ENCODE measurements at places on chromosomes 4 and X.

GRCh38 chr4:174277433-174277832, 6.0 kb downstream of the FBXO8 start:
- no peak for DNase-seq

- no peak for DNase-seq
Measured at GRCh38 chr4:24912252-24913118, at the start of gene CCDC149. Gene CCDC149, minus strand, starts transcription at chr4:24913042. Its CDS starts 178 bp downstream, at chr4:24912864.

DNA sequence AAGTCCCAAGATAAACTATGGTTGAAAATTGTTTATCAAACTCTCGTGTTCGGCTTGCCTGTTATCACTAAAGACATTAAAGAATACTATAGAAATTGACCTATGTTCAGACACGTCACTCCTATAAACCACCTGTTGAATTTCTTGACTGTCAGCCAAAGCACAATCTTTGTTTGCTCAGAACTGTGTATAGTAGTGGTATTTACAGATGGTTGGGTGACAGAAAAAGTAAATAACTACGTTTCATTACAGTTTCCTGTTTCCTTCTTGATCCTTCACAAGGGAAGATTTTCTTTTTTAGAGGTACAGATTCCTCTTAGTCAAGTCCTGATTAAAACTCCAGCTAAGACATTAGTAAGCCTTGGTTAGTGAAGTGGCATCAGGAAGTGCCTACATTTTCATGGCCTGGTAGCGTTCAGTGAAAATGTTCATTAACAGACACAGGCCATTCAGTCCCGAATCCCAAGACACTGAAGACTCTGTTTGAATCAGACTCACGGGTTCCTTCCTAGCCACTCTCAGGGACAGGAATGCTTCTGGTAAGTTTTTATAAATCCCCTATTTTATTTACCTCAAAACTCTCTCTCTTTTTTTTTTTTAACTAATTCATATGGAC, at the start of gene SMIM31:
Gene SMIM31, plus strand, starts transcription at position 259 of the 616 bp plus-strand sequence. CDS start 16,313 bp downstream, outside the sequence.
- DNase-seq = no peak

DNA sequence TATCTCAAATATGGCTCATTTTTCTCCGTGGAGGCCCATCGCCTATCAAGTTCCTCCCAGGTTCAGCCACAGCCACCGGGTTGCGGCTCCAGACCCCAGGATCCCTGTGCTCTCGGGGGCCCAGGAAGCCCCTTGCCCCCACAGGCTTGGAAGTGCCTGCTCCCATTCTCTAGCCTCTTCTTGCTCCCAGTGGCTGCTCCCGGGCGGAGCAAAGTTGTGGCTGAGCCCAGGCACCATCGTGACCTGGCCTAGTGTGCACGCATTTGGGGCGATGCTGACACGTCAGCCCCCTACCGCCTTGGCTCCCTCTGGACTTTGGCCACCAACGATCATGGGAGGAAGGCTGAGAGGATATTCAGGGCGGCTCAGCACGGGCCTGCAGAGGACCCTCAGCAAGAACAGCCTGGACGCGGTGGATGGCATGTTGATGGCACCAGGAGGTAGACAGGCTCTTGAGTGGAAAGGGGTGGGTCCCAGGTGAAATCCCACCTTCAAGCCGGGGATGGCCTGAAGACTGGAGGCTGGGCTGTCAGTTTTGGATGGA, 419.4 kb upstream of the AGA start:
- DNase-seq = no peak

GRCh38 chr4:12884846-12885796, 599.0 kb downstream of the RAB28 start:
- no peak for DNase-seq

DNA sequence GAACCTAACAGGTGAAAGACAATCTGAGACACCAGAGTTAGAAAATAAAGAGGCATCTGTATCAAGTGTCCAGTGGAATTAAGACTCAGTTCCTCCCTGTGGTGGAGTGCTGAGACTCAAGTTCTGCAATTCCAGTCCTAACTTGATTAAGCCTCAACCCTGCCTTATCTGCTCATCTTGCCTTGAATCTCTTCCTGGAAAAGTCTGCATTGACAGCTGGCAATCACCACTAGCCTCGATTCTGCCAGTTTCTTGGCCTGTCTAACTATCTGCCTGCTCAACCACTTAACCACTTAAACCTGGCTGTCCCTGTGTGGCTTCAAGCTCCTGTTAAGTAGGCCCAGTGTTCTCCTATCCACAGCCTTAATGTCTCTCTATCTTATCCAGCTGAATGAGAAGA, 22.4 kb upstream of the NEIL3 start:
- DNase-seq = no peak

- no peak for DNase-seq
Measured at GRCh38 chr4:11635342-11635741, 206.6 kb upstream of the HS3ST1 start.

- DNase-seq = no peak
Measured at GRCh38 chrX:10370976-10371375, 214.2 kb downstream of the CLCN4 start.

- DNase-seq = no peak
Measured at GRCh38 chrX:31649201-31649600, 577.4 kb upstream of the FTHL17 start.

GRCh38 chr4:110088670-110089069, 109.7 kb downstream of the ELOVL6 start:
- no peak for DNase-seq

- no peak for DNase-seq
Measured at GRCh38 chr4:37628977-37629609, 57.1 kb downstream of the RELL1 start.

- no peak for DNase-seq
Measured at GRCh38 chr4:89023140-89023539, 33.8 kb downstream of the FAM13A start.

- no peak for DNase-seq
Measured at GRCh38 chr4:2284934-2285612, 23.2 kb upstream of the MXD4 start.

DNA sequence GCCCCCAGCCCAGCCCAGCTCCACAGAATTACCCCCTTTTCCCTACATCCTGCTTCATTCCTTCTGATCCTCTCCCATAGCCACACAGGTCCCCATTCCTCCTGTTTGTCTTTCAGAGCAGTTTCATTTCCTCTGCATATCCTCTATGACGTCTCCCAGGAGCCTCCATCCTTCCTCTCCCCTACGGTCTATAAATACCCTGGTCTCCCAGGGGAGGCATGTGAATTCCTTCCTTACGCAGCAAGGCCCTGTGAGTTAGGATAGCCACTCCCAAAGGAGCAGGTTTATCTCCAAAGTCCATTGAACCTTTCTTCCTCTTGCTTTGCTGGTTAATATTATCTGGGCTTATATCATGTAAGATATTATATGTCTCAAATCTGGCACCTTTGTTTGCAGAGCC, 8.4 kb upstream of the APLN start:
- DNase-seq = no peak

DNA sequence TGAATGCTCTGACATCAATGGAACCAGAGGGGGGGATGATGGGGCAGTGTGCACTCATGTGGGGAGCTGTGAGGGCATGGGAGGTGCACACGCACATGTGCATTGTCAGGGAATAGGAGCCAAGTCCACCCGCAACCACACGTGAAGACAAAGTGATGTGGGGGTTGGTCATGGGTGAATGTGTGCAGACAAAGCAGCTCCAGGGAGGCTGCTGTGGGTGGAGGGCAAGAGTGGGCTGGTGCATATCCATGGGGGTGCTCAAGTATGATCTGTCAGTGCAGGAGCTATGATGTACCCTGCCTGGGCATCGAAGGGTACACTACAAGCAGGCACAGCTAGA, 301.9 kb downstream of the TEX13C start:
- DNase-seq = no peak

- DNase-seq = peak; percentile 1
Measured at GRCh38 chrX:1248331-1249061, 20.1 kb upstream of the CSF2RA start.

- DNase-seq = no peak
Measured at GRCh38 chr4:112885897-112886296, 163.6 kb upstream of the ANK2 start.

- DNase-seq = no peak
Measured at GRCh38 chr4:89797117-89797516, 39.8 kb downstream of the SNCA start.

GRCh38 chr4:170011921-170012628, 14.1 kb downstream of the MFAP3L start:
- no peak for DNase-seq

- no peak for DNase-seq
Measured at GRCh38 chrX:101383679-101384205, 2.2 kb downstream of the BTK start.

DNA sequence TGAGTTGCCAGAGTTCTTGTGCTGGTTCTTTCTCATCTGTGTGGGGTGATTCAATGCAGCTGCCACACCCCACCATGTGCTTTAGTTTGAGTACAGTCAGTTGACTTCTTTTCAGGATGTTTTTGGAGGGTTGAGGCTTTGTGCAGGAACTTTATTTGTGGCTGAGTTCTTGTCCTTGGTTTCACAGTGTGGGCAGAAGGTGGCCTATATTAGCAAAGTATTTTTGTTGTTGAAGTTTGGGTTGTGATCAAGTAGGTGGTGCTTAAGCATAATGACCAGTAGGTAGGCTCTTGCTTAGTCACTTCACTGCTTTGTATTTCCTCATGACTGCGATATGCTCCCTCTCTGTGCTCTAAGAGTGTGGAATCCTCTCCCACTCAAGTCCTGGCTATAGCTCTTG, 80.3 kb downstream of the ARHGAP24 start:
- no peak for DNase-seq

GRCh38 chr4:114701491-114701890, 102.9 kb downstream of the UGT8 start:
- DNase-seq = no peak

GRCh38 chrX:124230655-124231450, 101.6 kb upstream of the TEX13D start:
- no peak for DNase-seq

- DNase-seq = no peak
Measured at GRCh38 chr4:160510928-160511327, 1408.0 kb downstream of the RAPGEF2 start.

- no peak for DNase-seq
Measured at GRCh38 chrX:38458071-38458470, 103.3 kb upstream of the TSPAN7 start.

- no peak for DNase-seq
Measured at GRCh38 chr4:151721916-151722315, 38.9 kb downstream of the GATB start.

DNA sequence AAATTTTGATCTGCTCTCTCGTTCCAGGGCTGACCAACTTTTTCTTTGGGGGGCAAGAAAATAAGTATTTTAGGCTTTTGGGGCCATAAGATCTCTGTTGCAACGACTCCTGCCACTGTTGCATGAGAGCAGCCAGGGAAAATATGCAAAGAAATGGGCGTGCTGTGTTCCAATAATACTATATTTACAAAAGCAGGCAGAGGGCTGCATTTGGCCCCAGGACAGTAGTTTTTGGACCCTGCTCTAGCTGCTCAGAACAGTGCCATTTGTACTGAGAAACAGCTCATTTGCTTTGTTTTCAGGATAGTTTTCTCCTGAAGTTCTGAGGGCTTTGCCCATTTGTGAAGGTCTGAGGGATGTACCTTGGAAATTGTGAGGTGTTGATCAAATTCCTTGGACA, 135.1 kb upstream of the MBNL3 start:
- DNase-seq = no peak

DNA sequence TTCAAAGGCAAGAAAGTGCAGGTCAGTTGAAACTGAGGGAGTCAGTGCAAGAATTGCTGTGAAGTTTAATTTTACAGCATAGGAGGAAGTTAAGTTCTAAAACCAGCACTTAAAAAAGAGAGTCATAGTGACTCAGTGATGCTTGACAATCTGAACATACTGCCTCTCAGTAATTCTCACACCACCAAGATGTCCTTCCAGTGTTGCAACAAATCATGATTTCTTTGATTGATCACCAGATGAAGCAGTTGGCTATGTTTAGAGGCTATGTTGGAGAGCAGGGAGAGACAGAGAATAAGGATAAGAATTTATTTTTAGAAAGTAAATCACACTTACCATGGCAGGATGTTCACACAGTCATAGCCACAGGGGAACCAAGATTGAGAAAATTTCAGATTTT, 13.2 kb downstream of the TRIM2 start:
- no peak for DNase-seq

DNA sequence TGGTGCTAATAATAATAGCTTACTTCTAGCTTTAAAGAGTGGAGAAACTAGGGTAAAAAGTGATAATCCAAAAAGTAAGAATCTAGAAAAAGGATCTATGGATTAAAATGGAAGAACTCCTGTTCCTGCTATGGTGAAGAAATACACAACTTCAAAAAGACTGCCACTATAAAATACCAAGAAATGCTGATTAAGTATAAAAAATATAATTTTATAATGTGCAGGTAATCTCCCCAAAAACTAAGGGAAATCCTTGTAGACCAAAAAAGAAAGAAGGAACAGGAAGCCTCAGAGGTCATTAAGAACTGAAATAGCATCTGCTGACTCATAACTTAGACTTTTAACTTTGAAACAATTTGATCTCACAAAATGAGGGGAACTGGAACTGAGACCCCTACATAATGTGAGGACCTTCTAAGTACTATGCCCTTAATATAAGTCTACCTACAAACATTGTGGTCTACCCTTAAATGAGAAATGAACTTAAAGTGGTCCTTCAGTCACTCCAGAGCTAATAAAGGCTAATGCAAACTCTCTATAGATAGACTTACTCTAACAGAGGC, 50.6 kb upstream of the SRPX start:
- DNase-seq = no peak

DNA sequence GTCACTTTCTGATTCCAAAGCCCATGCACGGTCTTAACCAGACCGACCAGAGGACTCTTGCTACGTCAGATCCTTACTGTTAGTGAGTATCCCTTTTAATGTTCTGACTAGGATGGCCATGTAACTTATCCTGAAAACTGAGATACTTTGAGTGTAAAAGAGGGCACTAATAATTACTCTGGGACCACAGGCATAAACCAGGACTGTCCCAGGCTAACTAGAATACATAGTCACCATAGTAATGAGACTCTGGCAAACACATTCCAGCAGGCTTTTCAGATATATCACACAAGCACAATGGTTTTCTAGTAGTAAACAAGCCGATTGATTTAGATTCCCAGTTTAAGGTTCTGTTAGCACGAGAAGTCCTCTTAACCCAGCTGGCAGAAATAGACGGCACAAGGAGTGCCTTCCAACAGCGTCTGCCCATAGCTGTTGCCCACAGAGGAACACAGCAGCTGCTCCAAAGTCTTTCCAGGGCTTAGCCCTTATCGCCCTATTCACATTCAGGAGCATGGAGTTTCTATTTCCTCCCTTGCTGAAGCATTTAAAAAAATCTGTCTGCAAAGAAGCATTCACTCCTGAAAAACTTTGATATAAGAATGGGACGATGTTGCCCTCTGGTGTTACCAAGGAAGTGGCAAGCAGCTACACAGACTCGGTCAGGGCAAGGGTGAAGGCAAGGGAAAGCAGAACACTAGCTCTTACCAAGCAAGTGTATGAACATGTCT, 92.4 kb downstream of the CXCL13 start:
- DNase-seq = no peak
